Amniotic epithelial cell (primary cell): ENCODE measurements at places on chromosomes 13 and 19.
A peak's percentile ranks its signal among the peaks of the same experiment; 100 is the strongest.

DNA sequence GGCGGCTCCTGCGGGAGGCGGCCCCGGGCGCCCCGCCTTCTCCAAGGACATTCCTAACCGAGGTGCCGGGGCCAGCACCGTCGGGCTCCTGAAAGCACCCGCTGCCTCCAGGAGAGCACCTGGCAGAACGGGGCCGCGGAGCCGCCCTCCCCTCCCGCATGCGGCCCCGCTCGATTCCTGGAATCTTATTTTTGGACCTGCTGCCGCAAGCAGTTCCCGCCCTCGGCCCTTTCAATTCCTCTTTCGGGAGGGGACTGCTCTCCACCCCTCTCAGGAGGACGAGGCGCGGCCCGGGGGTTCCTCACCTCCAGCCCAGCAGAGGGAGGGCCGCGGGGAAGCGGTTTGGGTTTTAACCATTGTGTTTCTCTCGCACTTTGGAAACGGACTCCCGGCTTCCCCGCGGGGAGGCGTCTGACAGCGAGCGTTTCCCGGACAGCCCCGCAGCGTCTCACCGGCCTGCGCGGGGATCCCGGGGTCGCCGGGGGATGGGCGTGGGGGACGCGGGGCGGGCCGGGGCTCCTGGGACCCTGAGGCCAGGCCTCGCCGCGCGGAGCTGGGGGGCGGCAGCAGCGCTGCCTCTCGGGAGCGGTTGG is 849 bp downstream of the GAS6 start:
- DNase-seq, result peak; percentile 20

- no peak for DNase-seq
Measured at GRCh38 chr13:49429121-49429520, 14.7 kb downstream of the CAB39L start.

- peak; percentile 85 for DNase-seq
Measured at GRCh38 chr13:33072282-33072681, 56.1 kb downstream of the KL start.

DNA sequence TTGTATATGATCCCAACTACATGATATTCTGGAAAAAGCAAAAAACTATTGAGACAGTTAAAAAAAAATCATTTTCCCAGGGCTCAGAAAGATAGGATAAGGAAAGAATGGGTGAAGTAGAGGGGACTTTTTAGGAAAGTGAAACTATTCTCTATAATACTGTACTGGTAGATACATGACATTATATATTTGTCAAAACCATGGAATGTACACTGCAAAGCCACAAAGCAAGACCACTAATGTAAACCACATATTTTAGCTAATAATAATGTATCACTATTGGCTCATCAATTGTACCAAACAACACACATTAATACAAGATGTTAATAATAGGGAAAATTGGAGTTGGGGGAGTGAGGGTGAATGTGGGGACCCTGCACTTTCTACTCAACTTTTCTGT is 182.6 kb downstream of the EFNB2 start:
- DNase-seq, result no peak

- no peak for DNase-seq
Measured at GRCh38 chr19:21028969-21029268, 8.5 kb downstream of the ZNF430 start.
